Activated naive CD4-positive, alpha-beta T cell treated with anti-CD3 and anti-CD28 coated beads for 36 hours (primary cell): ENCODE measurements at places on chromosomes 12 and 14.

DNA sequence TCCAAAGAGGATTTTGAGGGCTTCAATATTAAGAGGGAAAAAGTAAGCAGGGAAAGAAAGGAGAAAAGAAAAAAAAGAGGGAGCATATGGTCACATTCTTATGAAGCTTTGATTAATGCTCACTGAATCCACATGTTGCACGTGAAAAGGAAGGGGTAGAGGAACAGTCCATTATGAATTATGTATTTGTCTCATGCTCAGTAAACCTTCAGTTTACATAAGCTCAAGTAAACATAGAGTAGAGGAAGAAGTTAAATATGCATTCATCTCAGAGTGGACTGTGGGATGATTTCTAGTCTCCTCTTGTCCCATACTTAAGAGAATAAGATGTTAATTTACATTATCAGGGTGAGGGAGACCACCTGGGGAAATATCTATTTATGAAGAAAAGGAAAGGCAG lies 334.5 kb downstream of the IPO8 start:
- no peak for DNase-seq

GRCh38 chr14:105486974-105487448 lies 325 bp downstream of the CRIP1 start:
- no peak for DNase-seq

DNA sequence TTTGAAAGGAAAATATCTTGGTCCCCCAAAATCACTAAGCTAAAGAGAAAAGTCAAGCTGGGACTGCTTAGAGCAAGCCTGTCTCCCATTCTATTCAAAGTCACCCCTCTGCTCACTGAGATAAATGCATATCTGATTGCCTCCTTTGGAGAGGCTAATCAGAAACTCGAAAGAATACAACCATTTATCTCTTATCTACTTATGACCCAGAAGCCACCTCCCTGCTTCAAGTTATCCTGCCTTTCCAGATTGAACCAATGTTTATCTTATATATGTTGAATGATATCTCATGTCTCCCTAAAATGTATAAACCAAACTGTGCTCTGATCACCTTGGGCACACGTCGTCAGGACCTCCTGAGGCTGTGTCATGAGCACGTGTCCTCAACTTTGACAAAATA lies 14.6 kb upstream of the CCDC196 start:
- no peak for DNase-seq

GRCh38 chr14:61563880-61564617 lies 131.3 kb upstream of the HIF1A start:
- no peak for DNase-seq

- DNase-seq: no peak
Observed at GRCh38 chr12:116144384-116144783, 133.1 kb downstream of the MED13L start.

- no peak for DNase-seq
Observed at GRCh38 chr12:59657266-59657665, 61.4 kb downstream of the SLC16A7 start.

DNA sequence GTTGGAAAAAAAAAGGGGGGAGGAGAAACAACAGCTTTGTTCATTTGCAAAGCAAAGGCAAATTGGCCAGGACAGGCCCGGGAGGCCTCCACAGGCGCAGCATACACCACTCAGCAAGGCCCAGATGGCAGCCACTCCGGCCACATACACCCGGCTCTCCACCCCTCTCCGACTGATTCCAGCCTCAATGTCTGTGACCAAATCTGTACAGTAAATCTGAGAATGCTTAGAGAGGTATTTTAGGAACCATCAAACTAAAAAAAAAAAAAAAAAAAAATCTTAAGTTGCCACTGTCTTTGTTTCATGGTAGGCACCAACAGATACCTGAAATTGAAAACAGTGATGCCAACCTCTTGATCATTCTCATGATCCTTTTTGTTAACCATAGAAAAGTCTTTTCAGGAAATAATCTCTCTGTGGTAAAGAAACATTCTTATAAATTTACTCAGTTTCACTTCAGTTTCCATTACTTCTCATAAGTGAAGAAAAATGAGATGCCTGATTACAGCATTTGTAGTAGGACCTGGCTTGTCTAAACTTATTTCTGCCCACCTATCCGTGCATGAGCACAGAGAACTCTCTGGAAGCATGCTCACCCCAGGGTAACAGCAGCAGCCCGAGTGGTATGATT lies 20.2 kb downstream of the VPS37B start:
- DNase-seq: peak; percentile 49

GRCh38 chr14:71988939-71989338 lies 56.7 kb downstream of the RGS6 start:
- DNase-seq: no peak

GRCh38 chr14:64684091-64684490 lies 20.1 kb upstream of the PLEKHG3 start:
- DNase-seq: no peak

DNA sequence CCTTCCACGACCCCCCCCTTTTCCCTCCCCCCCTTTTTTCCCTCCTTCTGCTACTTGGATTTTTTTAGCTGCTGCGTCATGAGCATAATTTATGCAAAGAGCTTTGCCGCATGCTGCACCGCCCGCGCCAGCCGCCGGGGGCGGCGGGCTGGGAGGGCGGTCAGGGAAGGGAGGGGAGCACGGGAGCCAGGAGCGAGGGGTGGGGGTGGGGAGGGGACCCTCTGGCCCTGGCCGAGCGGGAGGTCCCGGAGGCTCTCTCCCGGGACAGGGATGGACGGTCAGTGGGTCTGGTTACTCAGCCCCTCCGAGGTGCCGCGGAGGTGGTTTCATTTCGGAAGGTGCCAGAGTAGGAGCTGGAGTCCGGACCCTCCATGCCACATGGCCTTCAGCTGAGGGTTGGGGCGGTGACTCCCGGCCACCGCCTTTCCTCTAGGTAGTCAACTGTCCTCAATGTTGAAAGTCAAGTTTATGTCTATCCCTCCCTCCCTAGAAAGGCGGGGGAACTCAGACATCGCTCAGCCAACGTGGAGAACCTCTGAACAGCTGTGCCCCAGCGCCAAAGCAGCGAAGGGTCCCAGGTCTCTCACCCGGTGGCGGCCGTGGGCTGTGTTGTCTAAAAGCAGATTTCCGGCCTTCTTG lies at the start of gene POU6F1:
Gene POU6F1, minus strand, starts transcription at position 95 of the 639 bp plus-strand sequence. CDS start 11,226 bp downstream, outside the sequence.
- peak; percentile 72 for DNase-seq

- DNase-seq: no peak
Observed at GRCh38 chr12:75710361-75711069, 199.1 kb upstream of the KRR1 start.

GRCh38 chr12:56202366-56202765 lies 13.1 kb upstream of the SMARCC2 start:
- DNase-seq: no peak

DNA sequence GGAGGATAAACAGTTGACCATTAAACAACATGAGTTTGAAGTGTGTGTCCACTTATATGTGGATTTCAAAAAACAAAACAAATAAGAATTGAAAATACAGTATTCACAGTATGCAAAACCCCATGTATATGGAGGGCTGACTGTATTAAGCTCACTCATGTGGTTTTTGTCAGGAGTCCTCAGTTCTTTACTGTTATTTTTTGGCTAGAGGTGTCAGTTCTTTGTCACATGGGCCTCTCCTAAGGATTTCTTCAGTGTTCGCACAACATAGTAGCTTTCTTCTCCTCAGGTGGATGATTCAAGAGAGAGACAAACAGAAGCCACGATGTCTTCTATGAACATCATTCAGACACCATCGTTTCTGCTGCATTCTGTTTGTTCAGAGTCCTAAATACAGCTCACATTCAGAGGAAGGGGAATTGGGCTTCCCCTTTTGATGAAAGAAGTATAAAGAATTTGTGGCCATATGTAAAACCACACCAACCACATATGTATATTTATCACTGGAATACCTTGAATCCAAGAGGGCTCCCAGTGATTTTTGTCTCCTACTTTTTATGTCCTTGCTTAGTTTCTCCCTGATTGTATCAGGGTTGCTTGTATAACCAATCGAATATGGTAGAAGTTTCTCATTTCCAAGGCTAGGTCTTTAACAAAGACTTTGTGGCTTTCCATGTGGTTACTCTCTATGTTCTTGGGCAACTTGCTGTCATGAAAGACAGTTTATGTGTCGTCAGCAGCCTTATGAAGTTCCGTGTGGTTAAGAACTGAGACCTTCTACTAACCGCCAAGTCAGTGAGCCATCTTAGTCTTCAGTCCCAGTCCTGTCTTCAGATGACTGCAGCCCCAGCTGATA lies 18.9 kb downstream of the MNAT1 start:
- peak; percentile 78 for DNase-seq

DNA sequence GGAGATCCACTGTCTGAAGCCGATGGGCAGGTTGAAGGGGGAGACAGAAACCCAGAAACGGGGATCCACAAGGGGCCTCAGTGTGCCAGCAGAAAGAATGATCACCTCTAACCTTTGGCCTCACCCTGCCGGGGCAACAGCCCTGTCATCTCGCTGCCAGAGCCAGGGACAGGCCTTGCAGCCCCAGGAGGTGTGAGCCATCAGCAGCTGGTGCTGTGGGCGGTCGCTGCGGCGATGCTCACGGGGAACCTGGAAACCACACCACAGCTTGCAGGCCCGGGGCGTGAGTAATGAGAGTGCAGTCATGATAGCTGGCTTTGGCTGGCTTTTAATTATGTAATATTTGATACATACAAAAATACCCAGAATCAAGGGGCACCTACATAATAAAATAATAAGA lies 4.7 kb upstream of the TTC7B start:
- DNase-seq: peak; percentile 84

- DNase-seq: no peak
Observed at GRCh38 chr12:92370828-92371227, 225.2 kb upstream of the BTG1 start.

GRCh38 chr12:132077322-132078100 lies 66.6 kb downstream of the DDX51 start:
- DNase-seq: no peak

DNA sequence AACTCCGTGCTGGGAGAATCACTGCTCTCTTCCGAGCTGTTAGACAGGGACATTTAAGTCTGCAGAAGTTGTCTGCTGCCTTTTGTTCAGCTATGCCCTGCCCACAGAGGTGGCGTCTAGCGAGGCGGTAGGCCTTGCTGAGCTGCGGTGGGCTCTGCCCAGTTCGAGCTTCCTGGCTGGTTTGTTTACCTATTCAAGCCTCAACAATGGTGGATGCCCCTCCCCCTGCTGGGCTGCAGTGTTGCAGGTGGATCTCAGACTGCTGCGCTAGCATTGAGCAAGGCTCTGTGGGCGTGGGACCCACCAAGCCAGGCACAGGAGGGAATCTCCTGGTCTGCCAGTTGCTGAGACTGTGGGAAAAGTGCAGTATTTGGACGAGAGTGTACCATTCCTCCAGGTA lies 43.7 kb downstream of the GPR137C start:
- no peak for DNase-seq

- no peak for DNase-seq
Observed at GRCh38 chr12:46367351-46368029, 5.1 kb downstream of the SLC38A2 start.

- DNase-seq: no peak
Observed at GRCh38 chr12:58915634-58916033, 4.7 kb downstream of the LRIG3 start.

GRCh38 chr12:111444925-111445725 lies 39.4 kb downstream of the SH2B3 start:
- peak; percentile 97 for DNase-seq

GRCh38 chr12:20210621-20211215 lies 157.6 kb upstream of the PDE3A start:
- no peak for DNase-seq

- no peak for DNase-seq
Observed at GRCh38 chr12:87960566-87960965, 68.6 kb downstream of the C12orf50 start.

GRCh38 chr12:109871668-109872314 lies 8.6 kb downstream of the GLTP start:
- DNase-seq: no peak
